ENCODE measurements at places on chromosomes 3 and 15.

DNA sequence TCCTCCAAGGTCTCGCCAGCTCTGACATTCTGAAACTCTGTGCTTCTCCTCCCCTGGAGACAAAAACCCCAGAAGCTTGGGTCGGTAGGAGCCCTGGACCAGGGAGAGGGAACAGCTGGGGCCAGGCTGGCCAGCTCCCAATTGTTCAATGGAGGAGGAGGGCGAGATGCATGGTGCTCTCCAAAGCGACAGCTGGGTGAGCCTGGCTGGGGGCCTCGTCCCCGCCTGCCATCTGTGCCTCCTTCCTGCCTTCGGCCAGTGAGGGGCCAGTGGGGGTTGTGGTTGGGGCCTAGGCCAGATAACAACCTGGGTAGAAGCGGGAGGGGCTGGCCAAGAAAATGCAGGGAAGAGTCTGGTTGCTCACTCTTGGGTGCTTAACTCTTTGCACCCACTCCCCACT is 79.4 kb downstream of the CORO2B start:
- no peak for DNase-seq

DNA sequence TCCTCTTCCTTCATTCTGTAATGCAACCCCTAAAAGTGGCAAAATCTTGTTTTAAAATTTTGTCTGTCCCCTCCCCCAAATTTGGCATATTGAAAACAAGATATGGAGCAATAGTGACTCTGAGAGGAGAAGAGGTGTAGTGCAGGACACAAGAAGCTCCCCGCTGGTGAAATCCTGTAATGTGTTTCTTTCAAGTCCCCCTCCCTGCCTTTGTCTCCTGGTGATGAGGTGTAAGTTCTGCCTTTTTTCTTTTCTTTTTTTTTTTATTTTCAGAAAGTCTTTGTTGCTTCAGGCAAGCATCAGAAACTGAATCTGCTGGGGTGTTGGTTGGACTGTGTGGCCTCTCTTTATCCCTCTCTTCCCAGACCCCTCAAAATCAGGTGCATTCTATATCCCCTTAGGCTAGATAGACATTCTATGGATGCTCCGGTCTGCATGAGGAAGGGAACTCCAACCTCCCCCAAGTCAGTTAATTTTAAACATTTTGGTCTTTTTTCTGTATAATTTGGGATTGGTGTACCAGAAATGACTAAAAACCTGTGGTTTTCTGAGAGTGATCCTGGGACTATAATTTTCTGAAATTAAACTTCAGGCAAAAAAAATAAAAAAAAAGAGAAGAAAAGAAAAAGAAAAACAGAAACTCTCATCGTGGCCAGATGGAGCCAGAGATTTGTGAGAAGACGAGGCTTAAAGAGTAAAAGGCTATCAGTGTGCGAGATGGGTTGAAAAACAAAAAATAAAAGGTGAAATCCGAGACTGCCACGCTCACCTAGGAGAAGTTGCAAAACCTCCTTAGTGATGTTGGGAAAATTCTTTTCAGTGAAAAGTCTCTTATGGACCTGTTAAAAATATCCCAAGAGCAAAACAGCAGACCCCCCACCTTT is 21.4 kb downstream of the ACKR2 start:
- DNase-seq: no peak

DNA sequence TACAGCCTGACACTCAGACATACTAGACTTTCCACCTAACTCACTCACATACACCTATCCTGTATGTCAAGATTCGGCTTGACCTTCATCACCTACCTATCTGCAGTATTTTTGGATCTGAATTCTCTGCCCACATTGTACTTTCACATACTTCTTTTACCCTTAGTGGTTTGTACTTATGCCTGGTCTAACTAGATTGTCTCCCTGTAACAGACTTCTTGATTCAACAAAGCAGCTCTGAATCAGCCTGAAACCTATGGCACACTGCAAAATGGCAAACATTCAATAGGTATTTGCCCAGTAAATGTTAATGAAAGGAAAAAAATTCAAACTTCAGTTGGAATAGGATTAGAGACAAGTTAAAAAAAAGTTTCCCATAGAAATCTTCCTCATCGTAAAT is 106.5 kb downstream of the UBE3A start:
- no peak for DNase-seq

GRCh38 chr3:44522494-44522933 is 32.5 kb upstream of the ZKSCAN7 start:
- DNase-seq: no peak

GRCh38 chr15:93414576-93415231 is 325.7 kb upstream of the RGMA start:
- DNase-seq: no peak

GRCh38 chr3:9124730-9125129 is 124.7 kb downstream of the SRGAP3 start:
- DNase-seq: no peak

DNA sequence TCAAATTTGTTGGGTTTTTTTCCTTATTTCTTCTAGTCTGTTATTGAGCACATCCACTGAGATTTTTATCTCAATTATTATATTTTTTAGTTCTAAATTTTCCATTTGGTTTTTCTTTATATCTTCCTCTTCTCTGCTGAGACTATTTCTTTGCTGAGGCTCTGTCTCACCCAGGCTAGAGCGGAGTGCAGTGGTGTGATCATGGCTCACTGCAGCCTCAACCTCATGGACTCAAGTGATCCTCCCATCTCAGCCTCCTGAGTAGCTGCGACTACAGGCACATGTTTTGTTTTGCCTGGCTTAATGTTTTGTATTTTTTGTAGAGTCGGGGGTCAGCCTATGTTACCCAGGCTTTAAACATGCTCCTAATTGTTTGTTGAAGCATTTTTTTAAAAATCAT is 10.2 kb downstream of the CTDSPL start:
- DNase-seq: no peak

DNA sequence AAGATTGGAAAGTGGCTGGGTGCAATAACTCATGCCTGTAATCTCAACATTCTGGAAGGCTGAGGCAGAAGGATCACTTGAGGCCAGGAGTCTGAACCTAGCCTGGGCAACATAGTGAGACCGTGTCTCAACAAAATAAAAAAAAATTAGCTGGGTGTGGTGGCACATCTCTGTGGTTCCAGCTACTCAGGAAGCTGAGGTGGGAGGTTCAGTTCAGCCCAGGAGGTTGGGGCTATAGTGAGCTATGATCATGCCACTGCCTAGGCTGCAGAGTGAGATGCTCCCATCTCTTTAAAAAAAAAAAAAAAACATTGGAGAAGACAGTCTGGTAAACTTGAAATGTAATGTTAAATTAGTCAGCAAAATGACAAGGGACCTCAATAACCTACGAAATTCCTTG is 57.9 kb downstream of the STAG1 start:
- DNase-seq: peak; percentile 24

GRCh38 chr3:62923066-62923465 is 47.9 kb upstream of the CADPS start:
- DNase-seq: no peak

DNA sequence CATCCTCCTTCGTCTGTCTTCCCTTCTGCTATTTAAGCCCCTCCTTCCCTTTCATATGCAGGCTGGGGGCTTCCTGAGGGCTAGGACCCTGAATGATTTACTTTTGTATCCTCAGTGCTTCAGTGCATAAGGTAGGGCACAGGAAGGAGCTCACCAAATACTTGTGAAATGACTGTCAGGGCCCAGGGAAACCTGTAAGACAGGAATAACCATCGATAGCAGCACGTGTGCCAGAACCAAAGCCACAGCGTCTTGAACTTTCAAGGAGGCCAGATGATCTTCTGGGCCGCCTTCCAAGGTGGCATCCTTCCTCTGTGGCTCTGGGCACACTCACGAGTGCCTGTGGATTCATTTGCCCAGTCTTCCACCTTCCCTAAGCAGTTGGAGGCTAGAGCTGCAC is 3.9 kb downstream of the TMED3 start:
- DNase-seq: no peak

DNA sequence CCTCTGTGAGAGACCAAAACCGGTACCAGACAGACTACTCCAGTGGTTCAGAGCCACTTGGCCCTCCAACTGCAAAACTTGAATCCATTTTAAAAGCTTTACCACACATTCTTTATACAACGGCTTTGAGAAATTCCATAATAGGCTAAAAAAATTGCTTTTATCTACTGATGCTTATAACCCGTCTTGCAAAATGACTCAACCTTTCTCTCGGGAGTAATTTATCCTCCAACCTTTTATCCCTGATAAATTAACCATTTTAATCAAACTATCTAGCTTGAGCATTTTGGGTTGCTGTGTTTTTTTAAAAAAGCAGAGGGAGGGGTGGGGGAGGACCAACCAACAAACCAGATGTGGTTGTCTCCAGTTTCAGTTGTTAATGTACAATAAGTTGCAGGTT is 275.7 kb upstream of the LRTM1 start:
- no peak for DNase-seq

GRCh38 chr15:63046917-63047760 is 4.6 kb downstream of the TPM1 start:
- no peak for DNase-seq

DNA sequence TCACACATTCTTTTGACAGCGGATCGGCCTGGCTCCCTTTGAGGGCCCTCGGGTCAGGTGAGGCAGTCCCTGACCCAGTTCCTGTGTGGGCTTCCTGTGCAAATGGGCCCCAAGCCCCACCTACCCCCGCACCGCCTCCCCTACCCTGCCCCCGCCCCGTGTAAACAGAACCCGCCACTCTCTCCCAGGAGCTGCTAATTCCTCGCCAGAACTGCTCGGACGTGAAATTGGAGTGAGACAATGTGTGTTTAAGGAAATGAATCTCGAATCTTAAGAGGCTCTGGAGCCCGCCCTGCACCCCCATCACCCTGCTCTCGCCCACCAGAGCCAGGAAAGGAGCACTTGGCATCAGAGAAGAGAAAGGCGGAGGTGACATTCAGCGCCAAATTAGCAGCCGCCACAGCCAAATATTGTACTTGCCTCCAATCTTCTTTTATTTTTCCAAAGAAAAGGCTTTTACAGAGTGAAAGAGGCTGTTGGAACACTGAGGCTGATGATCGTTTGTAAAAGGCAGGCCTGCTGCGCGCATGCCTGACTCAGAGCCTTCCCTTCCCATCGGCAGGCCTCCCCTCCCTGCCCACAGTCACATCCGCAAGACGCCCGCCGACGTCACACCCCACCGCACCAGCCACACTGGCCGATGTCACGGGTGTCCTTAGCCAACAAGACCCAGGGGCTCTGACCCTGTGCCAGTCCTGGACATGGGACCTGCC is 53.1 kb downstream of the CACNA2D2 start:
- peak; percentile 75 for DNase-seq

Data from T-cell (primary cell).